Epithelial cell of proximal tubule (primary cell): ENCODE measurements at places on chromosomes 5 and 9. TPM values are rescaled to one million over a fixed set of nuclear protein-coding genes. Genes with fewer than 3 reads are reported as not detected.

DNA sequence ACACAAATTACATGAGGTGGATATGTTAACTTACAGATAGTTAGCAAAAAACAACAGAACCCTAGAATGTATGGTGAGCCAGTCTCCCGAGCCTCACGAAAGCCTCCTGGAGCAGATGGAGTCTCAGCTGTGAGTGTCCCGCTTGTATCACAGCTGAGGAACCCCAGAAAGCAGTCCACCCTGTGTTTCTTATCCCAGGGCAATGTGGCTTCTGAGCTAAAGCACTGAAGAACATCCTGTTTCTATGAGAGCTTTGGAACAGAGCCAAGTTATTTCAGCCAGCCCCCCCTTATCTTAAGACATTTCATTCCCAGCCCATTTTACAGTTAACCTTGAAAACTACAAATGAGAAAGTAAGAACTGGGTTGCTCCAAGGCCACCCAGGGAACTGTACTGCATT is 1220.9 kb upstream of the CDH6 start:
- no peak for DNase-seq

DNA sequence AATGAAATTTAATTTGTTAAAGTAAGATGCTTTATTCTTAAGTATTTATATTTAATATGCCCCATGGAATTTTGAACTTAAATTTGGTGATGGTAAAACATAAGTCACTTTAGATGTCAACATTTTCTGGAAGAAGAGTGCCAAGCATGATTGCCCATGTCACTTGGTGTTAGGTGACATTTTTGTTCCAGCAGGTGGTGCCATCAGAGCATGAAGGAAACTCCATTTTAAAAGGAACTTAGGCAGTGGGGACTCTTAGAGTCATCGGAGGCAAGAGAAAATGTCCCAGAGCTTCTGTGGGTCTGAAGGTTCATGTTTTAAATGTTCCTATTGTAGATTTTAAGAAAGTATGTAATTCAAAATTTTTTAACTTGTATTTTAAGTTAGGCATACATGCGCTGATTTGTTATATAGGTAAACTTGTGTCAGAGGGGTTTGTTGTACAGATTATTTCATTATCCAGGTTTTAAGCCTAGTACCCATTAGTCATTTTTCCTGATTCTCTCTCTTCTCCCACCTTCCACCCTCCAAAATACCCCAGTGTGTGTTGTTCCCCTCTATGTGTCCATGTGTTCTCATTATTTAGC is 789.3 kb downstream of the SEMA5A start:
- DNase-seq: peak; percentile 26

Gene IL13
- not detected in 2 replicates for total RNA-seq

GRCh38 chr9:3971391-3972082 is 328.3 kb downstream of the GLIS3 start:
- no peak for DNase-seq

DNA sequence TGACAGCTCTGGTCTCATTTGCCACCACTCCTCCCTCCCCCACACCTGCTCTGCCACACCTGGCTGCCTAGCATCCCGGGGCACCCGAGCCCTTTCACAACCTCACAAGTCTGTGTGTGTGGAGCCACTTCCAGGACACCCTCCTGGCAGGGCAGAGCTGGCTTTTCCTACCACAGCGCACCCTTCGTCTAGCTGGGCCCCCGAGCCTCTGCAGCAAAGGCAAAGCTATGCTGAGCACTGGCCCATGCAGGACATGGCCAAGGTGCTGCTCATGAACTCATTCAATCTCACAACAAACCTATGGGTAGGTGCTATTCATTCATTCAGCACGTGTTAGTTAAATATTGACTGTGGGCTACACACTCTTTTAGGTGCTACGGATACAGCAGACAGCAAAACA is 43.4 kb downstream of the DUSP1 start:
- no peak for DNase-seq

Gene LCN9
- total RNA-seq: not detected in 2 replicates

Gene LHX2
- not detected in 2 replicates for total RNA-seq

Gene LCN12
- total RNA-seq: 1.2 TPM in 1 of 2 replicates, not detected in the other

Gene TMEM252
- total RNA-seq: not detected in 2 replicates

- no peak for DNase-seq
Observed at GRCh38 chr5:154607746-154608145, 129.7 kb upstream of the HAND1 start.

Gene SH3GL2
- 0.87 and 3.4 TPM in 2 replicates for total RNA-seq

Gene FAM221B
- not detected in 2 replicates for total RNA-seq

- no peak for DNase-seq
Observed at GRCh38 chr9:100217536-100217935, 118.5 kb downstream of the INVS start.

DNA sequence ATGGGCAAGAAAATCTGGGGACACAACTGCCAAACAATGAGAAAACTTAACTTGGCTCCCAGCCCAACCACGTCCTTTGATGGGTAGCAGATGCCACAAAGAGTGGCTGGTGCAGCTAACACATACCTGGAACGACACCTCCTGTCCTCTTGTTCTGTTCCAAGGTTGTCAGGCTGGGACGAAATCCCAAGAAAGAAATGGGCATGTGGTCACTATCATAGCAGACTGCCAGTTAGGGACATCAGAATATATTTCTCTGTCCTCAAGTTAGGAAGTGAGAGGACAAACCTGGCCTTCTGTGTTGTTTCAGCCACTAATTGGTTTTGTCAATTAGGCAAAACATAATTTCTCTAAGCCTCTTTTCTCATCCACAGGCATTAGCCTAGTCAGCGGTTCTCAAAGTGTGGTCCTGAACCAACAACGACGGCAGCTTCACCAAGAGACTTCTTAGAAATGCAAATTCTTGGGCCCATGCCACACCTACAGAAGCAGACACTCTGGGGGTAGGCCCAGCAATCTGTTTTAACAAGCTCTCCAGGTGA is 63.4 kb downstream of the RAPGEF1 start:
- no peak for DNase-seq

- DNase-seq: no peak
Observed at GRCh38 chr5:109410389-109411148, 795 bp upstream of the PJA2 start.

DNA sequence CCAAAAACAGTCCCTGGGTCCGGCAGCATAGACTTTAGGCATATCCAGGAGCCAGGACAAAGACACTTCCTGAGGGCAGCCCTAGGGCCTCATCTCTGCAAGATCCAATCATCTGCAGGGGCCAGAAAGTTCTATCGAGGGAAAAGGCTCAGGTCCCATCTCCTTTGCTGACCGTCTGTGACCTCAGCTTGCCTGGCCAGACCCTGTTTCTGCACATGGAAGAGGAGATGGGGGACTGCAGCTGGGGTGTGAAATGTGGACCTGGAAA is 51.0 kb upstream of the FCN1 start:
- no peak for DNase-seq

Gene SLC34A1
- not detected in 2 replicates for total RNA-seq

DNA sequence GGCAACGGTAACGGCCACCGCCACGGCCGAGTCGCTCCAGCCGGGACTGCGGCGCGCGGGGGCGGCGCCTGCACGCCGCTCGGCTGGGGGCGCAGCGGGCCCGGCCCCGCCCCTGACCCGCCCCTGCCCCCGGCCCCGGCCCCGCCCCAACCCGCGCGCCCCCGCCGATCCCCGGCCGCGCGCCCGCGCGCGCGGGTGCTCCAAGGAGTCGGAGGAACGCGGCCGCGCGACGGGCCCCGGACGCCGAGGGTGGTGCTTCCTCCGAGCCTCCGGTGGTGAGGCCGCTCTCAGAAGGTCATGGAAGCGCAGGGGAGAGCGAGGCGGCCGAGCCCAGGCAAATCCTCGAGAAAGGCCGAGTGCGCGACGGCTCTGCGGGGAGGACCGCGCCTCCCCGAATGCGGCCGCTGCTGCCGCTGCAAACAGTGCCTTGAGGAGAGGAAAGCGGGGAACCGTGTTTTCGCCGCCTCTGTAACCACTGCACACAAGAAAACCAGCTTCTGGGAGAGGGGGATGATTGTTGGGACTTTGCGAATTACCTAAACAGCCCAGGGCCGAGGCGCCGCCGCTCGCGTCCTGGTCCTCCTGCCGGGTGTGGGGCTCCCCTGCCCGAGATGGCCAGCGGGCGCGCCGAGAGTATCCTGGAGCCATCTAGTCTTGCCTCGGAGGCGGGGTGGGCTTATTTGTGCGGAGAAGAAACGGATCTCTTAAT is at the start of gene LIFR:
LIFR (minus strand) TSS at position 48 of the 709 bp plus-strand sequence. CDS start 25,999 bp downstream, outside the sequence.
- no peak for DNase-seq

DNA sequence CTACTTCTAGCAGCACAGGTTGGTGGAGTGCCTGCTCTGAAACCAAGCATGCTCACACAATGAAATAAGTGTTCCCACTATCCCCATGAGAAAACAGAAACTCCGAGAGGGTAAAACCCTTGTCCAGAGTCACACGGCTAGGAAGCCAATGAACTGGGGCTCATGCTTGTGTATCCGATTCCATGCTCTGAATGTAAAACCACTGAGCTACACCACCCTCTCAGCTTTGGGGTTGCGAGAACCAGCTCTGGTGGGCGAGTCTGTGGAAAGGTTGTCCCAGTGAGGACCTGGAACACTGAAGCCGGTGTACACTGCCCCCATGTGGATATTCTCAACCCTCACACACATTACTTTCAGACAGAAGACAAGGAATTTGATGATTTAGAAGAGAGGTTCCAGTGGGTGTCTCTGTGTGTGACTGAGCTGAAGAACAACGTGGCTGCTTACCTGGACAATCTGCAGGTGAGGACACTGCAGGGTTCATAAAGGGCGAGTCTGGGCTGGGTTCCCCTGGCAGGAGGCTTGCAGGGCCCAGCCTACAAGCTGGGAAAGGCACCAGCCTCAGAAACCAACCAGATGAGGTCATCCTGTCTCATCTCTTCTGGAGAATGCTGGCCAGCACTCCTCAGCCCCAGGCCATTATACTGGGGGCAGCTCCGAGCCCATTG is 37.4 kb downstream of the ARHGEF37 start:
- DNase-seq: no peak

DNA sequence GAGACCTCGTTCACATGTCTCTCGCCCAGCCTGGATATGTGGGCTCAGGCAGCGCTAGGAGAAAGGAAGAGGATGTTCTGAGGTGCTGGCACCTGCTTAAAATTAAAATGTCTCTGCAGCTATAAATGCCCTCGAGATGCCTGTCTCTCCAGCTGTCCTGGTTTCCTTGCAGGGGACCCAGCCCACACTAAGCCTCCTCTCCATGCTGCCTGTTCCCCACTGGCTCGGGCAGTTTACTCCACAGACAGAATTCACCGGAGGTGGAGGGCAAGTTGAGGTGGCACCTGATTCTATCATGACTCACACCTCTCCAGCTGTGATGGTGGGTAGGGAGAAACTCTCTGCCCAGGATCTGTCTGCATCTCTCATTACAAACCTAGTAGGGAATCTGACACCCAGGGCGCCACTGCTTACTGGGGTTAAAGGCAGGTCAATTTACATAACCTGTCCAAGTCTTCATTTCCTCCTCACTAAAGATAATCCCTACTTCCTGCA is 420.9 kb downstream of the SPOCK1 start:
- DNase-seq: peak; percentile 55

DNA sequence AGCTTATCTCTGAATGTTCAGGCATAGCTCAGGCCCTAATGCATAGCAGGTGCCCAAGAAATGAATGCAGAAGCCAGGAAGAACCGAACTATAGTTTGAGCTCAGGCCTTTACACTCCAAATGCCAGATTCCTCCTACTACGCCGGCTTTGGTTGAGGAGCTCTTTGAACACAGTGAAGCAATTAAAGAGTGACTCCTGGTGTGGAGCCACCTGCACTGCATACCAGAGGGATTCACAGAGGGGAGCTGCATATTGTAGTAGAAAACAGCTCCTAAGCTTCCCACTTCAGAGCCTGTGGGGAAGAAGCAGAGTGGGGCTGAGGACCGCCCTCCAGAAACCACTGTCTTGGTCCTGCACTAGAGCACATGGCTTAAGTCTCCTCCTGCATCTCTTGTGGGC is 14.5 kb upstream of the KCNMB1 start:
- DNase-seq: no peak

GRCh38 chr9:86445671-86446070 is 91.5 kb upstream of the TUT7 start:
- no peak for DNase-seq
